Stimulated activated CD4-positive, alpha-beta T cell treated with anti-CD3 and anti-CD28 coated beads, Interleukin-15, amount 100 ng/mL, for 1 hour (primary cell): ENCODE measurements at places on chromosomes 4 and X.

- DNase-seq, result no peak
Measured at GRCh38 chr4:2183394-2183793, 58.5 kb downstream of the HAUS3 start.

- no peak for DNase-seq
Measured at GRCh38 chrX:45986081-45986480, 559.1 kb downstream of the ZNF674 start.

DNA sequence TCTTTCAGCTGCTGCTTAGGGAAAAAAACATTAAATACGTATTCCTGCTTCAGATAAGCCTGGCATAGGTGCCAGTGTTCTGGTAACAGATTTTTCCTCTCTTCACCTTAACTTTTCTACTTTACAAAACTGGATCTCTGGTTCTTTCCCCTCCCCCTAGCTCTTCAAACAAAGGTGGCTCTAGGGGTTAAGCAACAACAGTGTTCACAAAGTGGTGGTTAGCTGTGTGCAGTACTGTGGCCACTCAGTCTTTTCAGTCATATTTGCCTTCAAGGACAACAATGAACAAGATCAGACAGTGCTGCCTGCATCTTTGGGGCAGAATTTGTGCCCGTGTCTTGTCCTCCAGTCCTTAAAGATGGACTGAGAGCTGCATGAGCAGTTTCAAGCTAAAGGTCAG, 15.1 kb upstream of the RGN start:
- DNase-seq, result no peak

GRCh38 chrX:31392513-31392912, 320.7 kb upstream of the FTHL17 start:
- no peak for DNase-seq

- peak; percentile 60 for DNase-seq
Measured at GRCh38 chr4:13627606-13628311, at the start of gene BOD1L1. TSS of gene BOD1L1 (minus strand) at chr4:13627725. CDS start at chr4:13627587, 138 bp downstream.

GRCh38 chr4:89129080-89129640, 17.8 kb downstream of the TIGD2 start:
- DNase-seq, result no peak

DNA sequence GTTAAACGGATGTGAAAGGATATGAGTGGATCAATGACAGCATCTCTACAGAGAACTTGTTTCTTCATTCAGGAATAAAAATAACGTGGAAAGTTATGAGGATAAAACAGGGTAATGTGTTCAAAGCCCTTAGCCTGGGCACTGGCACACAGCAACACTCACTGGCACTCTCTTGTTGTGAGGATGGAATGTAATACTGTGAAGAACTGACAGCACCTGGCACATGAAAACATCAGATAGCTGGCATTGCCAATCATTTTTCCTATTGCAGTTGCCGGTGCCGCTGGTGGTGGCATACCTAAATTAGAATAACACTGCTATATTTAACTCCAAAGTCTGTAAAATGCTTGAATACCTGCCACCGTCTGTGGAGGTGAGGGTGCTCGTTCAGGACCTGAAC, 1061.2 kb downstream of the DMD start:
- no peak for DNase-seq

DNA sequence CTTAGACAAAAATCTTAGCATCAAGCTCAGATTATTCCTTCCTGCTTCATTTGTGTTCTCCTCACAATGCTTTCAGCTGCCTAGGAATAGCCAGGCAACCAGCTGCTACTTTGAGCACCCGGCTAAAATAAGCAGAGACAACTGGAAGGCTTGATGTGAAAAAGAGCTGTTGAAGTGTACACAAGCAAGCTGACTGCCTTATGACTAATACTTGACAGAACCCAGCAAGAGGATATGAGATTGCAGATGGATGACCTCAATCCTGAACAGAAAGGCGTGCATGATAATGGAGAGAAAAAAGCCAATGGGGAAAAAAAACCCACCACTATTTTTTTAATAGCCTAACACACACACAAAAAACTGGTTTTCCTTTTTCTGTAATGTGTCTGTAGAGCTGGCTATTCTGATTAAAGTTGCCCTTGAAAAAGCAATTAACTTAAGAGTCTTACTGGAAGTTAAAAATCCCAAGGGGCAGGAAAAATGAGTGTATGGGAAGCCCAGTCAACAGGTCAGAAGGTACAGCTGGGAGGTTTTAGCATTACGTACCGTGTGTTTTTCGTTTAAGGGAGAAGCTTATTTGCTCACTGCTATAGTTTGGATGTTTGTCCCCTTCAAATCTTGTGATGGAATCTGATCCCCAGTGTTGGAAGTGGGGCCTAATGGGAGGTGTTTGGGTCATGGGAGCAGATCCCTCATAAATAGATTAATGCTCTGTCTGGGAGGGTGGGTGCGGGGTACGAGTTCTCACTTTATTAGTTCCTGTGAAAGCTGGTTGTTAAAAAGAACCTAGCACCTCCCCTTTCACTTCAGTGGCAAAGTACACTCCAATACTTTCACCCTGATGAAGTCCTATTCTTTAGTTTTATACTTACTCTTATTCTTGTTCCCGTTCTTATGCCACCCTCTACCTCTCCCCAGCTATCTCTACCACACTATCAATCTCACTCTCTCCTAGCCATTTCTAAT, 37.1 kb upstream of the HERC6 start:
- no peak for DNase-seq

DNA sequence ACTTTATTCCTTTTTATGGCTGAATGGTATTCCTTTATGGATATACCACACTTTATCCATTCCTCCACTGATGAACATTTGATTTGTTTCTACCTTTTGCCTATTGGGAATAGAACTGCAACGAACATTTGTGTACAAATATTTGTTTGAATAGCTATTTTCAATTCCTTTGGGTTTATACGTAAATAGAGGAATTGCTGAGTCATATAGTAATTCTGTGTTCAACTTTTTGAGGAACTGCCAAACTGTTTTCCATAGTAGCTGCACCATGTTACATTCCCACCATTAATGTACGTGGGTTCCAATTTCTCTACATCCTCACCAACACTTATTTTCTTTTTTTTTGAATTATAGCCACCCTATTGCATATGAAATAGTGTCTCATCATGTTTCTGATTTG, 156.5 kb upstream of the ATP6AP2 start:
- DNase-seq, result no peak

DNA sequence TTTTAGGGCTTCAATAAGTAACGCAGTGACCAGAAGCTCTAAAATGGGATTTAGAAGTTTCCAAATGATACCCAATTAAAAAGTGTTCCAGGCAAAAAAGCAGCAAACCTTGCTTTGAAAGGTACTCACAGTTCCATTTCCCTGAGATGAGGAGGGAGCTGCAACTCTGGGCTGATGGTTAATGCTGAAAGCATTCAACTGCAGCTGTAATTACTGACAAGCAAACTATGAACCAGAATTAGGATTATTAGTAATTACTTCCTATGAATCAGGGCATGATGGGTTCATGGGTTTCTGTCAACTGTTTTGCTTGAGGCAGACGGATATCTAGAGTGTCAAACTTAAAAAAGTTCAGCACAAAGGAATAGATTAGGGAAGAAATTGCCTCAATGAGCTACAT, 357.4 kb downstream of the STIM2 start:
- no peak for DNase-seq

DNA sequence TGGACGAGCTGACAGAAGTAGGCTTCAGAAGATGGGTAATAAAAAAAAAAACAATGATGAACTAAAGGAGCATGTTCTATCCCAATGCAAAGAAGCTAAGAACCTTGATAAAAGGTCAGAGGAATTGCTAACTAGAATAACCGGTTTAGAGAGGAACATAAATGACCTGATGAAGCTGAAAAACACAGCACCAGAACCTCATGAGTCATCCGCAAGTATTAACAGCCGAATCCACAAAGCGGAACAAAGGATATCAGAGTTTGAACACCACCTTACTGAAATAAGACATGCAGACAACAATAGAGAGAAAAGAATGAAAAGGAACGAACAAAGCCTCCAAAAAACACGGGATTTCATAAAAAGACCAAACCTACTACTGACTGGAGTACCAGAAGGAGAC, 10.5 kb downstream of the NELFA start:
- no peak for DNase-seq

DNA sequence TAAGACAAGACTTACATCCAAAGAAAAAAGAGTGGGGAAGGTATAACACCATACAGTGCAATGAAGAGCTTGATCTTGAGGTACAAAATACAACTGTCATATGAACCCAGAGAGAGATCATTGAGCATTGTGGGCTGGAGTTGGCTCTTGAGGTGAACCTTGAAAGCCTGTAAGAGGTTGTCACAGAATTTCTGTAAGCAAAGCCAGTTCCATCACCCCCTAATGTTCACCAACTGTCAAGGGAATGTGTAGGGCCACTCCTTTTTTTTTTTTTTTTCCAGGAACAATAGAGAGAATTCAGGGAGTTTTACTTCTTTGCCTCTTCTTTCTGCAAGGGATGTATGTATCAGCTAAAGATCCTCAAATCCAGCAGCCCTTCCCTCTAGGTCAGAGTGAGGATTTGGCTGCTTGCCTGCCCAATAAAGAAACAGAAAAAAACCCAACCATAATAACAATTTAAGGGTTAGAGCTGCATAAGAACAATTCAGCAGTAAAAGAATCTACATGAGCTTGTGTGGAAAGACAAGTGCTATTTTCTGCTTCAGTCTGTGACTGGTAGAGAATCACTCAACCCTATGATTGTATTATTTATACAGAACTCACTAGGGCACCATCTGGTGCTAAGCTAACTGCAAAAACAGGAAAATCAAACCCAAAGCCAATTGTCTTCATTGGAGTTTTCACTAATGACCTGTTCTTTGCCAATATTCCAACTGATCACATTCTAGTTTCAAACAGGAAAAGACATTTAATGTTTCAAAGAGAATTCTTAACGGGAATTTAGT, 217.5 kb upstream of the TEX13C start:
- DNase-seq, result no peak

- DNase-seq, result no peak
Measured at GRCh38 chr4:94448815-94449375, 2.8 kb upstream of the PDLIM5 start.

GRCh38 chr4:146762016-146762415, 123.3 kb downstream of the POU4F2 start:
- no peak for DNase-seq

DNA sequence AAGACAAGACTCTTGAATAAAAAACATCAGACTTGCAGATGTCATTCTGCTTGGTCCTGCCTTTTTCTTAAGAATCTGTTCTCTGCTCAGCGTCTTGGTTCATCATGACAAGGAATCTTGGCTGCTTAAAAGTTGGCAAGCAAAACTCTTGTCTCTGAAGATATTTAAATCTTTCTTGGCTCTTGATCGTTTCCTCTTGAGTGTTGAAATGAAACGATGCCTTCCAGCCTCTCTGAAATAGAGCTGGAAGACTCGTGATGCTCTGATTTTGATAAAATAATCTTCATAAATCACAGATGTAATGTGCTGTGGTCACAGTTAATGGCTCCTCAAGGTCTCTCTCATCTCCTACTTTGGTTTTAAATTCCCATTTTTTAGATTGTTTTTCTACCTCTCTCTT, 39.9 kb upstream of the TMEM192 start:
- no peak for DNase-seq

DNA sequence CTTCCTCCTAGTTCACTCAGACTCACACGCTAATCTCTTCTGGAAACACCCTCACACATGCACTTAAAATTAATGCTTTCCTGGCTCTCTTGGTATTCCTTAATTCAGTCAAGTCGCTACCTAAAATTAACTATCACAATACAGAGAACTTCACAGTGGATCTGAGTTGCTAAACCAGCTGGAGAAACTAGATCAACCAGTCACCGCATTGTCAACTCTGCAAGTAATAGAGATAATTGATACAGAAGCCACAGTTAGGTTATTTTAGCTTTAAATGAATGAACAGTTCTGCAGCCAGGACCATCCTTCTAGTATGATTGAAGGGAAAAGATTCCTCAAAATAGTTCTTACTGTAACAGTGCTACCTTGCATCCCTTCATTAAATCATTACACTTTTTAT, 6.0 kb upstream of the TBC1D9 start:
- DNase-seq, result no peak

DNA sequence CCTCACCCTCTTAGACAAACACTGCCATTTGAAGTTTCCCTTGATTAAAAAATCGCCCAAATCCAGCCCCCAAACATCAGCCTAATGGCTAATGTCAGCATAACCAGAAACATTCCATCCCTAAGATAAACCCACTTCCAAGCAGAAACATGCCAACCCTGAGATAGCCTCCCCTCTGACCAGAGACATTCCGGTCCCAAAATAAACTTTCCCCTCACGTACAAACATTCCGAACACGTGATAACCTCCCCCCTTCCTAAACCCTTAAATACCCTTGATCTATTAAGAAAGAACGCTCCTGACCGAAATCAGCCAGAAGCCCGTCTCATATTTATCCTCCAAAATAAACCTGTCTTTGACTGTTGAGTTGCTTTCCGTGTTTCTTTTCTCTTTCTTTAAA, 237.2 kb downstream of the ASMT start:
- DNase-seq, result no peak

GRCh38 chr4:118957722-118958445, 69.2 kb downstream of the SYNPO2 start:
- no peak for DNase-seq

DNA sequence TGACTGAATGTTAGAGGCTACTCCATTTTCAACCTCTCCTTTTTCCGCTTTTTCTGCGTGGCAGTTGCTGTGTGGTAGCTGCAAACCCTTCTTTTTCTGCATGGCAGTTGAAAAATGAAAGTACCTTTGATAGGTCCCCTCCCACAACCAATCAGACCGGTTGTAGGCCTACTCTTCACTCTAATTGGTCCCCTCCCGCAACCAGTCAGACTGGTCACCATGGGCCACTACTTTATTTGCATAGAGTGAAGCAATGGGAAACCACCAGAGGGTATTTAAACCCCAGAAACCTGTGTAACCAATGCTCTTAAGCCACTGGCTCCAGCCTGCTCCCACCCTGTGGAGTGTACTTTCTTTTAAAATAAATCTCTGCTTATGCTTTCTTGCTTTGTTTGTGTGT, 877.8 kb downstream of the FAM133A start:
- DNase-seq, result no peak

DNA sequence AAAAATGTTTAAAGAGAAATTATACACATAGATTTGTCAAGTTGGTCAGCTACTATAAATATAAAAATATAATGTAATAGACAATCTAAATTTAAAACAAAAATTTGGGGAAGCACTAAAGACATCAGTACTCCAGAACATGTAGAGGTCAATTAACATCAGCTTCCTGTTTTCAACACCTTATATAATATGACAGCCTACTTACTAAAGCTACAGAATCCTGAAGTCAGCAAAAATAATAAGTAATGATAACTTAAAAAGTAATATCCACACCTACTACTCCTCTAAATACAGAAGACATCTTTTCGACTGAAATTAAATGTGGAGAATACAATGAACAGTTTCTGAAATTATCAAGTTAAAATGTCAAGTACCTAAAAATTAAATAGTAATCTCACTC, 118.6 kb downstream of the LRBA start:
- DNase-seq, result no peak

DNA sequence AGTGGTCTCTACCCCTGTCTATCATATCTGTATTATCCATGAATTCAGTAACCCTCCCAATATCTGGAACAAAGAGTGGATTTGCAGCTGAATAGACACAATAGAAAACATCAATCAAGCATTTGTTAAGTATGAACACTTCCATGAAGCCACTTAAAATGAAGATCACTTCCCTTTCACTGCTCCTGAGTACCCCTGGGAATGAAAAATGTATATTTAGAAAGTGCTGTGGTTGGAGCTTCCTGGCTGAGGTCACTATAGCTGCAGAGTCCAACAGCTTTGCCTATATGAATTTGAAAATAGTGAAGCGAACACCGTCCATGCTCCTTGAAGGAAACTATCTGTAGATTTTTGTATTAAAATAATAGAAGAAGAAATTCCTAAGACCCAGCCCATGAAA, 227.0 kb downstream of the DTHD1 start:
- DNase-seq, result no peak

GRCh38 chrX:23841847-23842522, 59.0 kb downstream of the SAT1 start:
- DNase-seq, result no peak
